Renal cortical epithelial cell (primary cell): ENCODE measurements at places on chromosomes 4 and X.

DNA sequence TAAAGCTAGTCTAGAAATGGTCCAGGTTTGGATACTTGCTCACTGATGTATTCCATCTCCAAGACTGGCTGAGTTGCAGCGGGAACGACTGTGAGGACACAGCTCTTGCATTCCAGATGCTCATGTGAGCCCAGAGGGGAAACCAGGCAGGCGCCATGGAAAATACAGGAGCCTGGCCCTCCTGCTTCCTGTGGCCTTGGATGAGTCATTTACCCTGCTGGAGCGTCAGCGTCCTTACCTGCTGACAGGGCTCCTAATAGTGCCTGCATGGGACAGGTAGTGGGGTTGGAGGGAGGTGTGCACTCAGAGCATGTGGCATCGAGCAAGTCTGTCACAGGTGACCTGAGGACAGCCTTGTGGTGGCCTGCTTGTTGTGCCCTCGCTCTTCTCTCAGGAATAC, 69.4 kb downstream of the NSG1 start:
- DNase-seq, result peak; percentile 52

GRCh38 chr4:126976850-126977632, 655.7 kb upstream of the INTU start:
- no peak for DNase-seq

- DNase-seq, result no peak
Observed at GRCh38 chr4:179607003-179607402, 2164.8 kb upstream of the AGA start.

GRCh38 chrX:135408794-135409193, 12.9 kb upstream of the SMIM10L2A start:
- DNase-seq, result no peak

GRCh38 chr4:8303081-8303480, 33.5 kb downstream of the HTRA3 start:
- no peak for DNase-seq

GRCh38 chr4:125283707-125284279, 31.0 kb upstream of the FAT4 start:
- peak; percentile 51 for DNase-seq

GRCh38 chrX:85993539-85994197, 53.7 kb downstream of the CHM start:
- no peak for DNase-seq

- DNase-seq, result peak; percentile 69
Observed at GRCh38 chr4:304969-305680, at the start of gene ZNF732. ZNF732 (minus strand) TSS chr4:305474; CDS start chr4:305310, 164 bp downstream.

DNA sequence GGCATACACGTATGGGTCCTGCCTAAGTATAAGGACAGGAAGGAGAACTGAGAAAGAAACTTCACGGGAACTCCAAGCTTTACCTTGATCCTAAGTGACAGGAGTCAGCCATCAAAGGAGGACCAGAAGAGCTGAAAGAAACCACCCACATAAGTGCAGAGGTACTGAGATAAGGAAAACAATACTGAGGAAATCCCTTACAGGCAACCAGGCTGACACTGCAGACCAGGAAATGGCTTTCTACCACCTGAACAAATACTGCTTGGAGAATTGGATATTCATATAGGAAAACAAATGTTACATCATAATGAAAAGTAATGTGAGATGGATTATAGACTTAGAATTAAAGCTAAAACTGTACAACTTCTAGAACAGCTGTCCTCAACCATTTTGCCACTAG, 127.0 kb downstream of the IL15 start:
- no peak for DNase-seq

DNA sequence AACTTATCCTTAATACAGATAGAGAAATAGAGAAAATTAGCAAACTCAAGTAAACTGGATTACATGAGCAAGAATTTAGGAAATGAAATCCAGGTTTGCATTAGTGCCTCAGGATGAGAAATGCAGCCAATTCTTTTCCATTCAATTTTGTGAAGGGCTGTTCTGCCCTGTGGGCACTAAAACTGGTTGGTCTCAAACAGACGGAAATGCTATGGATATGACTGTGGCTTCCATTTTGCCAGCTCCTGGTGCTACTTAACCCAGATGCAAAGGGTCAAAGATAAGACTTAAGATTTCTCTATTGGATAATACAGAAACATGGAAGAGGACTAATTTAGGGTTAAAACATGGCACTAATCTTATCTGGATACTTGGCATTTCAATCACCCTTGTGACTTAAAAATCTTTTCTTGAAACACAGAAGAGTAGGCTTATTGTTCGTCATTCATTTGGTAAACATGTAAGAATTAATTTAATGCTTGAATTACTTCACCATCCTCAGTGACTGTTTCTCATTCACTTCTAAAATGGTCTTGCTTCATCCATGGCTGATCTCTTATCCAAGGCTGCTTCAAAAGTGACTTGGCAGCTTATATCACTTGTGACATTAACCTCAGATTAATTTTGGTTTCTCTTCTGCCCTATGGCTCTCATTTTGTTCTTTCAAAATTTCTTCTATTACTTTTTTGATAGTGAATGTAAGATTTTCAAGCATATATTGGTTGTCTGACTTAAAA, 1008.7 kb downstream of the GLUD2 start:
- no peak for DNase-seq

- no peak for DNase-seq
Observed at GRCh38 chr4:163930086-163930485, 435.6 kb downstream of the TMA16 start.

DNA sequence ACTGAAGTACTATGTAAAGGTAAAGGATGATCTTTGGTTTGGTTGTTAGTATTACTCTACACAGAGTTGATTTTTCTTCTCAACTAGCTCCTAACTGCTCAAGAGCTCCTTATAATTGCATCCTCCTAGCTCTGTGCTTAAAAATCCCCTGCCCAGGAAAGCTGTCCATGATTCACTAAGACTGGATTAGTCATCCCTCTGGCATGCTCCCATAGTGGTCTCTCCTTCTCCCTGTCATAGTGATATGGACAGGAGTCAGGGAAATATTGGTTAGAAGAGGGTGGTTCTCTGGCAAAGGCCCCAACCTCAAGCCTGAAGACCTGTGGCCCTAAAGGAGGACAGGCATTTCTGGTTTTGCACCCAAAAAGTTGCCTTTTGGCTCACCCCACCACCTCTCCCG, 242.3 kb upstream of the KCNIP4 start:
- DNase-seq, result peak; percentile 96

GRCh38 chr4:52358883-52359321, 300.2 kb downstream of the USP46 start:
- no peak for DNase-seq

GRCh38 chrX:20252381-20253231, 14.1 kb downstream of the RPS6KA3 start:
- peak; percentile 26 for DNase-seq

DNA sequence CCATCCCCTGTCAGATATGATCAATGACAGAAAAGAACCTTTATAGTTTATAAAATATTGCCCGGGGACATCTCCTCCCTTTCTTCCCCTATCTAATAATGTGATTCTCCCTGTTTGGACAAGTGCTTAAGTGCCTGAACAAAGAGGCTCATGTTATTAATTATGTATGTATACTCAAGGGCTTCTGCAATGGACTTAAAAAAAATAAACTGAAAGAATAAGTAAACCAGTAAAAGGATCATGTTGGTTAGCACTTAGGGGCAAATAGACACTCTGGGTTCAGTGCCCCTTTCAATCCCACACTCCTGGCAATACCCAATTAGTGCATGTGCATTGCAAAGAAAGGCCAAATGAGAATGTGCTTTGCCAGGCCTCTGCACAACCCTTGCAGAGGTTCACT, 30.7 kb upstream of the RPS6KA6 start:
- DNase-seq, result no peak

DNA sequence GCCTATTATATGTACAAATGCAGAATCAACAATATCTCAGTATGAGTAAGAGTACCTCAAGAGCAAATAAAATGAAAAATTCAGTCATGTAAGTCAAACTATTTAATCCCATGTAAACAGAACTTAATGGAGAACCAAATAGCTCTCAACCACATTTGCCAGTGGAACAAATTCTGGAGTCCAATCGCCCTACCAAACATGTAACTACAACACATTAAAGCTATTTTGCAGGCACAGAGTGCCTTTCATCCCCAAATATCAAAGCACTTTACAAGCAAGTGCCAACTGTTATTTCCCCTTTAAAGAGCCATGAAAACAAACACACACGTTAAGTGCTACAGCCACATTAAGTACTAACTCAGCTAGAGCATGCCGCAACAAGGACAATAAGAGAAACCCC, 51.3 kb downstream of the PCDH19 start:
- no peak for DNase-seq

- DNase-seq, result peak; percentile 67
Observed at GRCh38 chr4:15457406-15458201, 12.1 kb upstream of the CC2D2A start.

- no peak for DNase-seq
Observed at GRCh38 chr4:53705972-53706371, 114.7 kb upstream of the LNX1 start.

DNA sequence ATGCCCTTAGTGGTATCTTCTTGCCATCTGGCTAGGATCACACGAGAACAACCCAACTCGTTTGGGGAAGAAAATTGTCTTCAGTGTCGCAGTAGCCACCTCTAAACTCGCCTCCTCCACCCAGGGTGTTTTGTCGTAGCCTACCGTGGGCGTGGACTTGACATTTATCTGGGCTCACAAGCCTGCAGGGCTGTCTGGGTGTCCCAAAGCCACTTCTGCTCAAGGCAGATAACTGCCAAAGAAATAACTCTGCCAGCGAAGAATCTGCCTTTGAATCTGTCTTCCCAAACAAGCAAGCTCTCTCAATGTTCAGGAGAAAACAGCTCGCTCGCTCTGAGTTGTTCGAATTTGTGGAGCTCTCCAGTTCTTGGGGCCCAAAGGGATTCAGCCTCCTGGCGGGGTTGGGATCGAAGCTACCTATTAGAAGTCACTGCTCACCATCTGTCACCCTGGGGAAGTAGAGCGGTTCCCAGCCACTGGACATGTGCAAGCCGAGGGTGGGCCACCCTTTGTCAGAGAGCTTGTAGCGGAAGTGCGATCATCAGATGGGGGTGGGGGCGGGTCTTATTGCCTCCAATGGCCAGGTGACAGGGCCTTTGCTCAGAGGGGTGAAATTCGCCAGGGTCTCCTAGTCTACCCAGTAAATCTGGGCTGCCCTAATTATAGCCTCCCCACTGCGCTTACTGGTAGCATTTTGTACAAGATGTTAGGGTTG, 14.8 kb downstream of the BLOC1S4 start:
- DNase-seq, result no peak

- DNase-seq, result no peak
Observed at GRCh38 chr4:5982156-5982973, 35.9 kb downstream of the C4orf50 start.

- no peak for DNase-seq
Observed at GRCh38 chr4:152996111-152996571, 60.0 kb downstream of the FHDC1 start.

GRCh38 chr4:162056990-162057389, 106.8 kb downstream of the FSTL5 start:
- no peak for DNase-seq

- no peak for DNase-seq
Observed at GRCh38 chrX:134461437-134461836, 1.5 kb downstream of the HPRT1 start.

GRCh38 chr4:4256799-4257198, 8.8 kb upstream of the TMEM128 start:
- no peak for DNase-seq

DNA sequence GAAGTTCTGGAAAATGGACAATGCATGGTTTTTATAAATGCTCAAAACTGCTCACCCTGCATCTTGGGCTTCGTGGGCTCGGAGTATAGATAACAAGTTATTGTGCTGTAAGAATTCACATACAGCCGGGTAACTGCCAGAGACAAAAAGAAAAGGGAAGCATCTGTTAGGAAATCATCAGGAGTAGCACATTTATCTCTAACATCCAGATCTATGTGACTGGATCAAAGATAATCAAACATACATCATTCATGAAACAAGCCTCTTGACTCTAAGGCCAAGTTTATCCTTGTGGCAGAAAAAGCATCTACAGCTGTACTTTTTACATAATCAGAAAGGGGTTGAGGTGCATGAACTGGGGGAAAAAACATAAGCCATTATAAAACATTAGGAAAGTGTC, 264.2 kb downstream of the PPP3CA start:
- no peak for DNase-seq

- DNase-seq, result no peak
Observed at GRCh38 chrX:129361576-129361975, 161.7 kb downstream of the SMARCA1 start.

DNA sequence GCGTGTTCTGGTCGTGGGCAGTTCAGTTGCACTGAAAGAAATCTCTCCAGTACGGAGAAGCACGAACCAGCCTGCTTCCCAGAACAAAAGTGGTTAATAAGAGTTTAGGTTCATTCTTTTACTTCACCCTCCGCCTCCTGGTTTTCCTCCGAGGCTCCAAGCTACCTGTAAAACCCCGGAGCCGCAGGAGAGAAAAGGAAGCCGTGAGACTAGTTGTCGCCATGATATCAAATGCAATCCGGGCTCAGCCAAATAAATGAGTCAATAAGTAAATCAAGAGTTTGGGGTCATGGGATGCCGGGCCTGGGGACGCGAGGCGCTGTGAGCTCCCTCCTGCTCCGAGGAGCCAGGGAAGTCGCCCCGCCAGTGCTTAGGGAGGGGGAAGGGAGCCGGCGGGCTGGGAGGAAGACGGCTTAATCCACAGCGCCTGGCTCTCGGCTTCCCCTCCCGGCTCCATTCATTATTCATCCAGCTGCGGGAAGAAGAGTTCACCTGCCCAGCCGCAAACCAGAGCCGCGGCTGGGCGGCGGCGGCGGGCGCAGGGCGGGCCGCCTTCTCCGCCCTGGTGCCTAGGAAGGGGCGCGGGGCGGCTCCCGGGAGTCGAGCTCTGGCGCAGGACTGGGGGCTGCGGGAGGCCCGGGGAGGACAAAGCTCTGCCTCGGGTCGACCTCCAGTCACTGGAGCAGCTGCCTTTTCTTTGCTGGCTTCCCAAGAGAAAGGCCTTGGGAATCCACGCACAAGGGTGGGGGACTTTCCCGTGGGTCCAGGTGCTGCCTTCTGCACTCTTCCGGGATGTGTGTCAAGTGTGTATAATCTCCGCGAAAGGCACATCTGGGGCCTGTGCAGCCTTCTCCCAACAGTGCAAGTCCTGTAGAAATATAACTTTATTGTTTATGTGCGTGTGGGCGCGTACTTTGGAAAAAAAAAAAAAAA, 1.7 kb downstream of the FRAS1 start:
- DNase-seq, result peak; percentile 36

- peak; percentile 56 for DNase-seq
Observed at GRCh38 chr4:40842725-40843423, 93.1 kb downstream of the NSUN7 start.

- peak; percentile 29 for DNase-seq
Observed at GRCh38 chr4:99724067-99724466, 66.4 kb upstream of the C4orf54 start.

DNA sequence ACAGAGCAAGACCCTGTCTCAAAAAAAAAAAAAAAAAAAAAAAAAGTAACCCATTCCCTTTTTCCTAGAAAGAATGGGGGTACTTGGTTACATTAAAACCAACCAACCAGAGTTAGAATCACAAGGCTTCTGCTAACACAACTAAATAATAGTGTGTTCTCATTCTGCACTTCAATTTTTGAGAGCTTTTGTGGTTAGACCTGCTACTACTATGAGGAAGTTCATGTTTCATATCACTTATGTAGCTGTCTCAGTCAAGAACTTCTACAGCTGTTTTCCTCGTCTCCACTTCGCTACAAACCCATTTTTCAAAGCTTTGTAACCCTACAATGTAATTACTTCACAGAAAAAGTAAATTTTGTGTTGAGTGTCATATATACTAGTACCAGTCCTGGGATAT, 58.3 kb downstream of the PDHA2 start:
- DNase-seq, result no peak
